ENCODE measurements at places on chromosomes 7 and 10. TPM values are rescaled to one million over a fixed set of nuclear protein-coding genes. Genes with fewer than 3 reads are reported as not detected.

POM121 gene
- total RNA-seq: 49.5 TPM

FGFR2 gene
- total RNA-seq: 0.19 TPM

ZNF853 gene
- total RNA-seq: 0.99 TPM

MRC1 gene
- not detected for total RNA-seq

GRCh38 chr10:126617733-126618132 is 52.8 kb downstream of the C10orf90 start:
- DNase-seq: no peak

DNA sequence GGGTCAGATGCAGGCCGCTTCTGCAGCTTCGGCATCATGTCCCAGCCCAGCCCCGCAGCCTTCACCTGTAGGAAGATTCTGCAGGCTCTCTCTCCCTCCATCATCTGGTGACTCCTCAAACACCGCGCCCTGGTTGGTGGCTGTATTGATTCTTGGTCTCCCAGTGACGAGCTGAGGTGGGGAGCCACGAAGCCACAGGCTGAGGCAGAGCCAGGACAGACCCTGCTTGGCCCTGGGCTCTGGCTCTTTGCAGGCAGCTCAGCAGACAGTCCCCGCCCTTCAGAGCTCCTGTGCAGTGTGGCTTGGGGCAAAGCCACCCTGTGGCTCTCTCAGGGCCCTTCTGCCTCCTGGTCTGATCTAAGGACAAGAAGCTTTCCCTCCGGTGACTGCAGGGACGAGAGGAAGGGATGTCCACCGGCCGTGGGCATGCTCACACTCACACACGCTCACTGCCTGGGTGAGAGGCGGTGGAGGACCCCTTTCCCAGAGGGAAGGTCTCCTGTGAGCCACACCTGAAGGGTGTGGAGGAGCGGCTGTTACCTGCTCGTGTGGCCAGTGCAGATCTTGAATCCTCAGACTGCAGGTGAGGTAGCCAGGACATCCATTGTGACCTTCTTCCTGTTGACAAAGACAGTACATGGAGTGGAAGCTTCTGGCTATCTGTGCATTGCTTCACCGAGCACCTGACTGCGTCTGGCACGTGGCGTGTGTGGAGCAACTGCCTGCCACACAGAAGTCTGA is 79.6 kb downstream of the INPP5A start:
- DNase-seq: no peak

DNA sequence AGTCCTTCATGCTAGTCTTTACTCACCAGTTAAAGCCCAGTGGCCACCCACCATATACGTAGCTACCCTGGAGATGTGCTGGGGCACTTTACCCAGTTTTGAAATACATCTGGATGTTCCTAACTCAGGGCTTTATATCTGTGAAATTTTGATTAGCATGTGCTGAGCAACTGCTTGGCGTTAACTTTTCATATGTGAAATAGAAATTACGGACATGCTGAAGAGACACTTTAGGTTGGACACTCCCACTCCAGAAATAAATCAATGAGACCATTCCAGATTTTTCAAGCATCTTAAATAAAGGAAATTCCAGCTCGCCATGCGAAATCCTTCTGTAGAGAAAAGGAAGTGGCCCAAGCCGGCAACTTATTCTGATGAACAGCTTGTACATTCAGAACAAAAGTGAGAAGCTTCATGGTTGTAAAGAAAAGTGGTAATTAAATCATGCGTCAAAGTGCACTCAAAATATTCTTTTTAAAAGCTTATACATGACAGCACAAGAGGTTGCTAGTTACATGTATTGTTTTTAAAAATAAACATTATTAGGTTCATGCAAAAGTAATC is 153.5 kb upstream of the ITGB1 start:
- DNase-seq: no peak

GRCh38 chr7:106609416-106609815 is 51.5 kb downstream of the CCDC71L start:
- DNase-seq: no peak

DNA sequence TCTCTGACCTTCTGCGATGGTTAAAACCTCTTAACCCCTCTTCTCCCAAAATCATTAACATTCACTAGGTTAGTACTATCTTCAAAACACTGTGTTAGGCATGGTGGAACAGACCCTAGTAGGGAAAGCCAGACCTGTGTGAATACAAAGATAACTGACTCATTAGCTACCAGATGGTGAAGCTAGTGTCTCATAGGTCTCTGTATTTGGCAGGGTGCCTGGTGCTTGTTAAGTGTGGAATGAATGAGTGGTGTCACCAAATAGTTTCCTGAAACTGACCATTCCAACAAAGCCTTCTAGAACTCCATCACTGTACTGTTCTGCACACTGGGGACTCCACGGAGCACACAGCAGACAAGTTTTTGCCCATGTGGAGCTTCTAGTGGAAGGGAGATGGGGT is 27.7 kb upstream of the TM9SF3 start:
- DNase-seq: no peak

DNA sequence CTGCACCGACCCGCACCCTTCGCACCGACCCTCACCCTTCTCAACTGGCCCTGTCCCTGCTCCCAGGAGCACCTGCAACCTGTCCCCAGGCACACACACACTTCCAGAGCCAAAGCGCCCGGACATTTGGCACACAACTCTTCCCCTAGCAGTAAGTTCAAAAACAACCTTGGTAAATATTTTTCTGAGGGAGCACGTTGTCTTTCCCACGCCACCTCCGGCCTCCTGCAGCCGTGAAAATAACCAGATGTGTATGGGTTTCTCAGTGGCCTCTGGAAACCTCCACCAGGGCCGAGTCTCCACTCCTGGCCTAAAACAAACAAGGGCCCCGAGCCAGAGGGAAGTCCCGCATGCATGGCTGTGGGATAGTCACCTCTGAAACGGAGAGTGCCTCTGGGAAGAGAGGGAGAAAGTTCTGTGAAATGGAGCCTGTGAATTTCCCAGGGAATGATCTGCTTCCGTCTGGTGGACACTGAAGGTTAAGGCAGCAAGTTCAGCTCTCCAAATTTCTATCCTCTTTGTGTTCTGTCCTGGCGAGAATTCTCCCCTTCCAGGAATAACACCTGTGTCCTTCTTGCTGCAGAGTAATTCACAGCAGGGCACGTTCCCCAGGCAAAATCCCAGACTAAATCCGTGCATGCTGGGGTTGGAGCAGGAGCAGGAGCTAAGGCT is 15.8 kb downstream of the PODXL start:
- no peak for DNase-seq

DNA sequence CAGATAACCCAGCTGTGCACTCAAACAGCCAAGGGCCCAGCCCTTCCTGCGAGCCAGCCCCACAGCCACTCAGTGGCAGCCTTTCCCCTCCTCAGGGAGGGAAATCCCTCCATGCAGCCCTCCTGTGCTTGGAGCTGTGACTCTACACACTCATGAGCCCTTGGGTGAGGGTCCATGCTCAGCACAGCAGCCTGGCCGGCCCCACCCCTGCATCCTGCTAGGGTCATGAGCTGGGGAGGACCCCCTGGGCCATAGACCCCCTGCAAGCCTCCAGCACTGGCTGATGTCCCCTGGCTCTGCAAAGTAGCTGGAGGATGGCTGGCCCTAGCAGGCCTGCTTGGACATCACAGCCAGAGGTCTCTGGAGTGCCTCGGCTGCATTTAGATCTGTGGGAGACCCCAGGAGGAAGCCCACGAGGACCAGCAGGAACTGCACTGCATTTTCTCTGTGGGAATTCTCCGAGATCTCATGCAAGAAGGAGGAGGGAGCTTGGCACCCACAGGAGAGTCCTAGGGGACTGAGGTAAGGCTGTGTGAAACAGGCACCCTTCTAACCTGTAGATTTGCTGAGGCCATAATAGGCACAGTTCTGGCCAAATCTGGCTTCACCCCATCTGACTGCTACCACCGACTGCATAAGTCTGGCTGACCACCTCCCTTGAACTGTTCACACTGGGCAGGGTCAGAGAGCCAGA is 17.4 kb downstream of the TMEM273 start:
- DNase-seq: no peak

- no peak for DNase-seq
These were observed 91.6 kb downstream of the FZD1 start for GRCh38 chr7:91355695-91356435.

Measured in activated CD4-positive, alpha-beta memory T cell treated with anti-CD3 and anti-CD28 coated beads for 36 hours (primary cell).